ENCODE measurements at places on chromosomes 13 and 19.
A peak's percentile ranks its signal among the peaks of the same experiment; 100 is the strongest.

- peak; percentile 48 for DNase-seq
Measured at GRCh38 chr19:4233282-4233853, 4.0 kb downstream of the EBI3 start.

- no peak for DNase-seq
Measured at GRCh38 chr19:30557212-30557611, 185.0 kb downstream of the ZNF536 start.

- DNase-seq, result no peak
Measured at GRCh38 chr13:113783200-113783881, 24.3 kb downstream of the TMEM255B start.

GRCh38 chr19:1668486-1669270 lies 16.3 kb upstream of the TCF3 start:
- DNase-seq, result peak; percentile 29

DNA sequence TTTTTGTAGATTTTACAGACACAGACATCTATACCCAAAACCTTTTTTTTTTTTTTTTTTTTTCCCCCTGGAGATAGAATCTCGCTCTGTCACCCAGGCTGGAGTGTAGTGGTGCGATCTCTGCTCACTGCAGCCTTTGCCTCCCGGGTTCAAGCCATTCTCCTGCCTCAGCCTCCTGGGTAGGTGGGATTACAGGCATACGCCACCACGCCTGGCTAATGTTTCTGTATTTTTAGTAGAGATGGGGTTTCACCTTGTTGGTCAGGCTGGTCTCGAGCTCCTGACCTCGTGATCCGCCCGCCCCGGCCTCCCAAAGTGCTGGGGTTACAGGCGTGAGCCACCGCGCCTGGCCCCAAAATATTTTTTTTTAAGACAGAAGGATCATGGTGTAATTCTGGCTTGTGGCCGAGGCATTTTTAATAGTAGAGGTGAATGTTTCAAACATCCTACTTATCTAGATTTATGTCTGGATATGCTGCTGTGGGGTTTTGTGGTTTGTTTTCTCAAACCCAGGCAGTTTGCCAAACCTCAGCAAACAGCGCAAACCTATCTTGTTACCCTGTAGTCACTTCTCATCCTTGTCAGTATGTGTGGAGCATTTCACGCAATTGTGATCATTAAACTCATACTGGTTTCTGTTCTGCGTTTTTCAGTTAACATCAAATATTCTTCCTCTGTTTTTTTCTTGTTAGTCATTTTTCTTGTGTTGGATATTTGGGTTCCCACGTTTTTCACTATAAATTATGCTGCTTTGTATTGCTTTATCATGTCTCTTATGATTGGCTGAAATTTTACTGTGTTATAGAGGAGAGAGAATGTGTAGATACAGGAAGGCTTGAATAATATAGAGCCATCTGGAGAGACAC lies 36.2 kb upstream of the GARRE1 start:
- DNase-seq, result peak; percentile 91

All from ELR (cell line).